ENCODE measurements at places on chromosomes 11 and 22. TPM values are rescaled to one million over a fixed set of nuclear protein-coding genes. Genes with fewer than 3 reads are reported as not detected.

CARD18 gene
- polyA plus RNA-seq = not detected

DEPDC7 gene
- 0.37 TPM for polyA plus RNA-seq

TENM4 gene
- 0.25 TPM for polyA plus RNA-seq

DNA sequence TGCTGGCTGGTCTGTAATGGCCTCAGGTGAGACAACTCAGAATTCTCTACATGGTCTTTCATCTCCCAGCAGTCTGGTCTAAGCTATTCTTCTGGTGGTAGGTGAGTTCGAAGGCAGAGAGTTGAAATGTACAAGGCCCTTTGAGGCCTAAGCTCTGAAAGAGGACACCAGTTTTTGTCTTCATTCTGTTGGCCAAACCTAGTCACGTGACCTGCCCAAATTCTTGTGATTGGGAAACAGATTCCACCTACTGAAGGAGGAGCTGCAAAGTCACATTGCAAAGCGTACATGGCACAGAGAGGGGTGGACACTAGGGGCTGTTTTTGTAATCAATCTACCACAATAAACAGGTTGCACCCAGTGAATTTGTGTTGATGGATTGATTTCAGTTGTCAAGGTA, 193.5 kb downstream of the NAV2 start:
- no peak for DNase-seq

All from CD4-positive, alpha-beta memory T cell (primary cell).